ENCODE measurements at places on chromosomes 7 and 10.

- DNase-seq, result no peak
Observed at GRCh38 chr7:54179321-54180029, 362.7 kb upstream of the VSTM2A start.

- DNase-seq, result no peak
Observed at GRCh38 chr7:28036696-28037095, 143.9 kb downstream of the JAZF1 start.

DNA sequence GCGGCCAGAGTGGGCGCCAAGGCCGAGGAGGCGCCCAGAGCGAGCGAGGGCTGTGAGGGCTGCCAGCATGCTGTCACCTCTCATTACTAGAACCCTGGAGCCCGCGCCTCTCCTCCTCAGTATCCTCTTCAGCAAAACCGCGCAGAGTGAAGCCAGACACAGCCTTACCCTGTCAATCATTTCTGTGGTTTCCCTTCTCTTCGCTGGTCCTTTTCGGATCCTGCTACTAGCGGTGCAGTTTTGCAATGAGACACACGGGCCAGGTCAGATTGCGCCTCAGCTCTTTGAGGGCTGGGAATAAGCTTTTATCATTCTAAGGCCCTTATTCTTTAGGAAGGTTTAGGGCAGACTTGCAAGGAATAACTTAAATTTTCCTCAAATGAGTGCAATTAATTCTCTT lies 55.5 kb upstream of the FAM171A1 start:
- DNase-seq, result no peak

- no peak for DNase-seq
Observed at GRCh38 chr10:131792809-131793208, 108.0 kb upstream of the PPP2R2D start.

DNA sequence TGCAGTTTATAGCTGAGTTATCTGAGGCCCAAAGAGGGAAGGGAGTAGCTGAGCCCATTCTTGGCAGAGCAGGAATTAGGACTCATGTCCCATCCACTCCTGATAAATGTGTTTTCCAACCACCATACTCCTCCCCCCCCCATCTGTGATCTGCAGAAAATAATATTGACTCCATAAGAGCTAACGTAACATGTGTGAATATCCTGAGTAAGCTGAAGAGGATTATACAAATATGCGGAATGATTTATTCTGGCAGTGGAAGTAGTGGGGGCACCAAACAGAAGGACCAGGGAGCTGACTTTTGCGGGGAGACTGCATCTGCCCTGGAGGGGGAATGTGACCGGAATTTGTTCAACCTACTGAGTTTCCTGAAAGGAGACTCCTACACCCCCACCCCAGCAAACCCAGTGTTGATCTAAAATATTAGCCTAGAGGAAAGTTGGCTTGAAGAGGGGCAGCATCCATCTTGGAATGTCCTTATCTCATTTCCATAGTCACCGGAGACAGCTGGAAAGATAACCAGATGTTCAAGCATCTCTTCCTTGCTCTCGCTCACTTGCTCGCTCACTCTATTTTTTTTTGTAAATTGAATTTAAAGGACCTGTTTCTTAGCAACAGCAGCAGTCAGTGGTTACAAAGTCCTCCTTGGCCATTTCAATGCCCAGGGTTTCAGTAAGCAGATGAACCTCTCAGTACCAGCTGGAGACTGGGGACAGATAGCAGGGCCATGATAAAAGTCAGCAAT lies 114.7 kb downstream of the RPS24 start:
- no peak for DNase-seq

DNA sequence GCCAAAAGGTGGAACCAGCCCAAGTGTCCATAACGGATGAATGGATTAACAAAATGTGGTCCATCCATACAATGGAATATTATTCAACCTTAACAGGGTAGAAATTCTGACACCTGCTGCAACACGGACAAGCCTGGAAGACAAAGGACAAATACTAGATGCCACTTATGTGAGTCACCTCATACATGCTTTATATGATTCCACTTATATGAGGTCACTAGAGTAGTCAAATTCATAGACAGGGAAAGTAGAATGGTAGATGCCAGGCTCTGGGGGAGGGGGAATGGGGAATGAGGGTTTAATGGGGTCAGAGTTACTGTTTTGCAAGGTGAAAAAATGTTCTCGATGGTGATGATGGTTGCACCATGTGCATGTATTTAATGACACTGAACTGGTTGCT lies 34.0 kb upstream of the CYTH3 start:
- no peak for DNase-seq

DNA sequence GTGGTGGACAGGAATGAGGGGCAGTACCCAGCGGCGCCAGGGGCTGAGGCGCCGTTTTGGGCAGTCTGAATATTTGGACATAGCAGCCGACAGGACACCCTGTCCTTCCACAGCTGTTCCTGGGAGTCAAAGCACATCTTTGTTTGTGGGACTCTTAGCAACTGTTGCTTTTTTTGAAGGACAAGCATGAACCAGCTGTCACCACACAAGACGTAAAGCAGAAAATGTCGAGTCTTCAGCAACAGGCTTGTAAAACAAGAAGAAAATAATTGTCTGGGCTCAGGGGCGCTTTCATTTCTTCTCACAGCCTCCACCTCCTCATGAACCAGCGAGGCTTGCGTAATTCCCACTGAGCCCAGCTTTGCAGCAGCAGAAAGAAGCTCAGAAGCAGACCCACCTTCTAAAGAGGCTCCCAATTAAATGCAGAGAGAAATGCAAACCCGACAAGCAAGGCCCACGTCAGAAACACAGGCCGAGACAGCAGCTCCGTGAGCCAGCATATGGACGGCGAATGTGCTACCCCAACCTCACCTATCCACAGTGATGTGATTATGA lies 68.9 kb upstream of the DNAAF5 start:
- peak; percentile 15 for DNase-seq

- no peak for DNase-seq
Observed at GRCh38 chr7:1372671-1373379, 86.4 kb downstream of the MICALL2 start.

DNA sequence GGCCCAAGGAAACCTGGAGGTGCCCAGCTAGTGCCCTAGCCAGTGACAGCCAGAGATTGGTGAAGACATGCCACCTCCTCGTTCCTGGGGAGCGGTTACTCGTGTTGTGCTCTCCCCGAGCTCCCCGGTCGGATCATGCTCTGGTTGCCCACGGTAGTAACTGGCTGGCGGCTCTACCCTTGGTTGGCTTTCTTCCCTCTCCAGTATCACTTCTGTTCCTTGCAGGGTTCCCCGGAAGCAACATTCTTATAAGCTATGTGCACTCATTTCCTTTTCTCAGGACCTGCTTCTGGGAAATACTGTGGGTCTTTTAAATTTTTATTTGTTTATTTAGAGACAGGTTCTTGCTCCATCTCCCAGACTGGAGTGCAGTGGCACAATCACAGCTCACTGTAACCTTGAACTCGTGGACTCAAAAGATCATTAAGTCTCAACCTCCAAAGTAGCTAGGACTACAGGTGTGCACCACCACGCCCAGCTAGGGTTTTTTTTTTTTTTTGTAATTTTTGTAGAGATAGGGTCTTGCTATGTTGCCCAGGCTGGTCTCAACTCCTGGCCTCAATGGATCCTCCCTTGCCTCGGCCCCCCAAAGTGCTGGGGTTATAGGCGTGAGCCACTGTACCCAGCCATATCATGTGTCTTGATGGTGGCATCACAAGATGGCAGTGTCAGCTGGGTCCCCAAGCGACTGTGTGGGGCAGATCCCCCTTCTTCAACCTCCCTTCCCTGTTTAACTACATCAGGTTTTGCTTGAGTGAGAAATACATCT lies 6.9 kb upstream of the CALHM1 start:
- no peak for DNase-seq

GRCh38 chr10:47241256-47241655 lies 58.7 kb upstream of the GDF10 start:
- no peak for DNase-seq

DNA sequence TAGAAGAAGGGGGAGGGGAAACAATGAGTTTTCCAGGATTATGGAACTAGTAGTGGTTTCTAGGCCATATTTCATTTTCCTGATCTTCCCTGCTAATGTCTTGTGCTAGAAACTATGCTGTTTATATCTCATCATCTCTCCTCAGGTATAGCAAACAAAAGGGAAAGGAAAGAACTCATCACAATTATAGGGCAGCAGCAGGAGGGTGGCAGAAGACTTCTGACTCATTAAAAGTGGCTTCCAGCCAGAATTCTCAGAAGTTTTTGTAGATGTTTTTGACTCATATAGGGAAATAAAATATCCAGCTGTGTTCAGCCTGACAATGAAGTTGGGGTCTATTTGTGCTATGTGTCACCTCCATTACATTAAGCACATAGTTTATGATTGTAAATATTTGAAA lies 6.5 kb downstream of the AHR start:
- no peak for DNase-seq

DNA sequence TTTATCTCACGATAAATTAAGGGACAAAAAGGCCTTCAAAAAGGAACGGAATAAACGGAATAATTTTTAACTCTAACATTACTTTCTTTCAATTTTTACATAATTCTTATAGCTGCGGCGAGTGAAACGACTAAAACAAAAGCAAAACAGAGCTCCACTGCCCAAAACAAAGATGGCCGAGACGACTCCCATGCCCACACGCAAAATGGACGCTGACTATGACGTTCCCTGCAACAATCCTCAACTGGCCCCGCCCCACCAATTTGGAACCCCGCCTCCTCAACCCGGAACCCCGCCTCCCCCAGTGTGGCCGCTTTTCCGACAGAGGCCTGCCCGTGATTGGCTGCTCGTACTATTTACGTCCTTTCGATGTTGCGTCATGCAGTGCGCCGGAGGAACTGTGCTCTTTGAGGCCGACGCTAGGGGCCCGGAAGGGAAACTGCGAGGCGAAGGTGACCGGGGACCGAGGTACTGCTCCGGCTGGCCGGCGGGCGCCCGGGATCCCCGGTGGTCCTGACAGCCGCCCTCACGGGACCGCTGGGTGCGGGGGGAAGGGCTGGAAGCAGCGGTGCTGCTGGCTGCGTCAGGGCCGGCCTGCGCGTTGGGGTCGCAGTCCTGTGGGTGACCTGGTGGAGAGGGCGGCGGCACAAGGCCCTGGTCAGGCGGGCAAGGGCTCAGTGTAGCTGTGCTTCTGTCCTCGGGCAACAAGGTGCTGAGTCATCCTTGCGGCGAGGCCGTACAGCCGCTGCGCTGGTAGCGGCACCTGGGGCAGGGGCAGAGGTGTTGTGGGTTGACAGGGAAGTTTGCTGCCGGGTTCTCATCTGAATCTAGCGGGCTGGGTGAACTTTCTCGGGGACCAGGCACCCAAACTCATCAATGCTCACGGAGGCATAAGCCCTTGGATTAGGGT lies at the start of gene GHITM:
Gene GHITM (plus strand): TSS at position 384 of the 910 bp plus-strand sequence. CDS start 1,992 bp downstream, outside the sequence.
- DNase-seq, result peak; percentile 88

GRCh38 chr7:137658190-137658900 lies 188.4 kb downstream of the DGKI start:
- DNase-seq, result no peak

DNA sequence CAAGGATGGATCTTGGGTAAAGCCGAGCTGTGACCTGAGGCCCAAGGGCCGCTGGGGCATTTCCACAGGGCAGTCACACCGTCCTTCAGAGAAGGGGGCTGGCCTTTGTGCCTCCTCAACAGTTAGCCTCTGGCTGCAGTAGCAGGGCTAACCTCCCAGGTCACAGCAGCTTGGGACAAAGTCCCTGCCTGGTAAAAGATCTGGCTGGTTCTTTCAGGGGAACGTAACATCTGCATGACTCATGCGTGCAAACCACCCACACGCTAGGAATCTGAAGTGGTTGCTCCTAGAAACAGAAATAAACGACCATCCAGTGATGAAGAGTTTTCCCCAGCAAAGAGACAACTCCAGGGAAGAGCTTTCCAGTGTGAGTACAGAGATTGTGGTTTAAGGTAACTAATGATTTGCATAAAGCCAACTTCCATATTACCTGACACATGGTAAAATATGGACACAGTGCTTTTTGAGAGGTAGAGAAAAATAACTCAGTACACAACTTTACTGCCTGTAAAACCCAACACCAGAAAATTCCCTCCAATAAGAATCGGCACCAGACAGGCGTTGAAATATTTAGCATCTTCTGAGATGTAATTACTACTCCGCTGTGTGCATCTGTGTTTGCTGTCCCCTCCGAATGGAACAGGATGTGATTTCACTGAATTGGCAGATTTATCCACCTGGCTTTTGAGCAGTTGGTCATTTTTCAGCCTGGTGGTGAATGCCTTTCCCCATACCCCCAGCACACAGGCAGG lies 84.9 kb upstream of the ADRB1 start:
- DNase-seq, result peak; percentile 88

GRCh38 chr7:134585897-134586296 lies 37.0 kb downstream of the AKR1B15 start:
- DNase-seq, result no peak

DNA sequence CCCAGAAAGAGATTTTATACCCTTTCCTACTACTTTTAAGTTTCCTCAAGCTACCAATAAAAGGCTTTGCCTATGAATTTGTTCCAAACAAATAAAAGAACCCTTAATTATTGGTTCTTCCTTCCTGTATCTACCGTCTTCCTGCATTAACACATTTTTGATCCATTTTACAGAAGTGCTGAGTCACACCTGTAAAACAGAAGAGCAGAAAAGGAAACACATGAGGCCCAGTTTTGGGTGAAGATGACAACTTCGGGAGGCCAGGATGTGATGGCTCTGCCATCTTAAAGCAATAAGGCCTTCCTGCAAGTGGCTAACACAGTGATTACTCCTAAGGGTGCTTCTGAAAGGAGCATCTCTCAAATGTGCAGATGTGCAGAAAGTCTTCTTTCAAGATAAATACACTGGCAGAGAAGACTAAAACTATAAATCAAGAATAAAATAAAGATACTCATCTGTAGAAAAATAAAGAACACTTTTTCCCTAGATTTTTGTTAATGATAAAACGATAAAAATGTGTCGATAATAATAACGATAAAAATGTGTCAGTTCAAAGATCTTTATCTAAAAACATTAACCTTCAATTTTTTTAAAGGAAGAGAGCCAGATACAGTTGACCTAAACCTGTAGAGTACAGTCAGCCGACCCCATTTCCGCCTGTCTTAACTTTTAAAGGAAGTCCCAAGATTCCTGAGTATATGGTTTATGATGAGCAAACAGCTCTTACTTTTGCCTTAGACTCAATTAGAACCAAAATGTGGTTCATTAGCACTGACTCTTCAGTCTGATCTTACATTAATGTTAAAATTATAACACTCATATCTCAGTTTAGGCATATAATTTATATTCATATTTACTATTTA lies 108.6 kb downstream of the UBE2H start:
- DNase-seq, result no peak

Measured in GM04503 (cell line).